Stimulated activated CD4-positive, alpha-beta T cell treated with anti-CD3 and anti-CD28 coated beads, Interleukin-4, amount 100 ng/mL, for 1 hour (primary cell): ENCODE measurements at places on chromosomes 7 and 10.

DNA sequence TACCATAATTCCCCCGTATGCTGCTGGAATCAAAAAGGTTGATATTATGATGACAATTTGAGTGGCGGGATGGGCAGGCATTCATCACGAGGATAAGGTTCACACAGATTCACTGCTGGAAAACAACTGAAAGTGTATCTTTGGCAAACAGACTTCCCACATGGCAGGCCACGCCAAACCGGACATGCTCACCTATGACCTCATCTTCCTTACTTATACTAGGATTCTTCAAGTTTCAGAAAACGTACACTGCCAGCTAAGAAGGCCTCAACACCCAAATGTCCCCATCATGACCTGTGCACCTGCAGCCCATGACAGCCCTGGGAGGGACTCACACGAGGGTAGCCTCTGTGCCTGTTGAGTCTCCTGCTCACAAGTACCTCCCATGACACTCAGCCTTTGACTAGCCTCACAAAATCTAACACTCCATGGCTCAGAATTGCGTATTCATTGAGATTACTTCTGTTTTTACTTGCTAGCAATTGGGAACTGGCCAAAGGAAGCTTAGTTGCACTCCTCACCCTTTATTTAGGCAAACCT lies 259.0 kb upstream of the GHITM start:
- no peak for DNase-seq

- no peak for DNase-seq
These were observed 16.1 kb upstream of the DMBT1 start for GRCh38 chr10:122544493-122544892.

GRCh38 chr7:15430911-15431310 lies 130.9 kb downstream of the AGMO start:
- no peak for DNase-seq

DNA sequence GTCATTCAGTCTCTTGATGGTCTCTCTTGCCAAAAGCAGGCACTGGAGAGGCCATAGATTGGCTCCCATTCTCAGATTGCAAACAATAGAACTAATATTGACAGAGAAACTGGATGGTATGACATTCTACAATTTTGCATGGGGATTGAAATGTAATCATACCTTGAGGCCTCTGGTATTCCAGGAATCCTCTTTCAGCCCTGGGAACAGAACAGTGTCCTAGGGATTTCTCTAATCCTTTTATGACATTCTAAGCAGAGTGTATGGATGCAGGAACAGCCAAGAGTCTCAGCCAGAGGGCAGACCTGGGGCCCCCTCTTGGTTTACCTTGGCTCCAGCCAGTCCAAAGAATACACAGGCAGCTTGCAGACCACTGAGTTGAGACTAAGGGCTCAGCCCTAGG lies 206.4 kb downstream of the KCNMA1 start:
- no peak for DNase-seq

- DNase-seq = no peak
These were observed 17.3 kb downstream of the MYOF start for GRCh38 chr10:93464776-93465388.

DNA sequence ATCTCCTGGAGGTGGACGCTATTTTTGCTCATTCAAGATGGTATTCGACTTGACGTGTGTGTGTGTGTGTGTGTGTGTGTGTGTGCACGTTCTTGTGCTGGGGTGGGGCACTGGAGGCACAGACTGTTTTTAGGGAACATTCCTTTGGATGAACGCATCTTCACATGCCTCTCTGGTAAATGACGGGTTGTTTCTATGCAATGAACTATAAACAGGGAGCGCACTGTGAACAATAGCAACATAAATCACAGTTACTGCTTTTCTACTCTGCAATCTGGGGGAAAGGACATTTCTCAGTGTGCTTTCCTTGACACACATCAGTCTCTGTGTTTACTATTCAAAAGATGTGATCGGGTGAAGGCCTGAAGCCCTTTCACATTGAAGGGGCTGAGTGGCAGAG lies 120.1 kb upstream of the PITRM1 start:
- no peak for DNase-seq

DNA sequence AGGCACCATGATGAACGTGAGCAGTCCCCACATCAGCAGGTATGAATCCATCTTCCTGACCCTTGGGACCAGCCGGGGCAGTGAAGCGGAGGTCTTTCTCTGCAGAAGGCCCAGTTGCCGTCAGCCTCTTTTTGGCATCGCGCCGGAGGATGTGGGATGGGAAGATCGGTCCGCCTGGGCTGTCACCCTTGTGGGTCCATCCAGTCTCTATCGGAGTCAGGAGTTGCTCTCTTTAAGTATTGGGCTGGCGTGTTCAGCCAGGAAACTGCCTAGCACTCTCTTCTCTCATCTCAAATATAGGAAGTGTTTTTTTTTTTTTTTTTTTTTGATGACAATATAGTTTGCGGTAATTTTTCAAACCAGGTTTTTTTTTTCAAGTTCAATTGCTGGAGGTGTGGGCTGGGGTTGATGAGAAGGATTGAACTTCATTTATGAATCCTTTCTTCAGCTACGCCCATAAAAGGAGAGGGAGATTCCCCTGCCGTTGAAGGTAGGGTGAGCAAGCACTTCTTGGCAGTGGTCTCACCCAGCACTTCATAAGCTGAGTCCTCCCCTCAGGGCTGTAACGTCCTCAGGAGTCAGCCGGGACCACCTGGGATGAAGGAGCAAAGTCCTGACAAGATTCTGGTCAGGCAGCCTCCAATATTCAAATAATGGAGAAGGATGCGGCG lies at the start of gene IL2RA:
Gene IL2RA (minus strand): TSS at position 267 of the 671 bp plus-strand sequence. CDS start 216 bp downstream, at position 51.
- DNase-seq = peak; percentile 71

DNA sequence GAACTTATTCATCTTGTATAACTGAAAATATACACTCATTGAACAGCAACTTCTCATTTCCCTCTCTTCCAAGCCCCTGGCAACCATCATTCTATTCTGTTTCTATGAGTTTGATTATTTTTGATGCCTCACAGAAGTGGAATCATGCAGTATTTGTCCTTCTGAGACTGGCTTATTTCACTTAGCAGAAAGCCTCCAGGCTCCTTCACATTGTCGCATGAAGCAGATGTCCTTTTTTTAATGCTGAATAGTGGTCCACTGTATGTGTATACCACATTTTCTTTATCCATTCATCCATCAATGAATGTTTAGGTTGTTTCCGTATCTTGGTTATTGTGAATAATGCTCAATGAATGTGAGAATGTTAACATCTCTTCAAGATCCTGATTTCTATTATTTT lies 238.2 kb upstream of the KLF14 start:
- DNase-seq = no peak

DNA sequence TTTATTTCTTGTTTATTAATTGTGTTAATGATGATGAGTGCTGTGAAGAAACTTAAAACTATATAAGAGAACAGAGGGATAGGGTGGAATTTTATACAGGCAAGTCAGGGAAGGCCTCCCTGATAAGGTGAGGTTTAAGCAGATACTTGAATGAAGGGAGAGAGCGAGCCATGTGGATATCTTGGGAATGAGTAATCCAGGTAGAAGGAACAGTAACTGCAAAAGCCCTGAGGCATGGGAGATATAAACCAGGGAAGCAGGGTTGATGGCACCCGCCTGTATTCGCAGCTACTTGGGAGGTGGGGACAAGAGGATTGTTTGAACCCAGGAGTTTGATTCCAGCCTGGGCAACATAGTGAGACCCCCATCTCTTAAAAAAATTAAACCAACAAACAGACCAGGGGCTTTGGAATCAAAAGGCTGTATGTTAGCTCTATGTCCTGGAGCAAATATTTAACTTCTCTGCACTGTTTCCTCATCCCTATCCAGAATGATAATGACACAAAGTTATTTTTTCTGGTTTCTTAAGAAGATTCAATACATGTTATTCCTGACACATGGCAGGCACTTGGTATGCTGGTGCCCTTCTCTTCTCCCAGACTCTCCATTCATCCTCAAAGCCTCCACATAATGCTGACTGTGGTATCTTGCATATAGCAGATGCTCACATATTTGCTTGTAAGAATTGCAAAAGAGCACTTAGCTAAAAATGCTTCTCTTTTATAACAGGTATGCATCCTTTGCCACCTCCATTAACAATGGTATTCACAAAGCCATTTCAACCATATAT lies 169.3 kb downstream of the CHN2 start:
- no peak for DNase-seq

DNA sequence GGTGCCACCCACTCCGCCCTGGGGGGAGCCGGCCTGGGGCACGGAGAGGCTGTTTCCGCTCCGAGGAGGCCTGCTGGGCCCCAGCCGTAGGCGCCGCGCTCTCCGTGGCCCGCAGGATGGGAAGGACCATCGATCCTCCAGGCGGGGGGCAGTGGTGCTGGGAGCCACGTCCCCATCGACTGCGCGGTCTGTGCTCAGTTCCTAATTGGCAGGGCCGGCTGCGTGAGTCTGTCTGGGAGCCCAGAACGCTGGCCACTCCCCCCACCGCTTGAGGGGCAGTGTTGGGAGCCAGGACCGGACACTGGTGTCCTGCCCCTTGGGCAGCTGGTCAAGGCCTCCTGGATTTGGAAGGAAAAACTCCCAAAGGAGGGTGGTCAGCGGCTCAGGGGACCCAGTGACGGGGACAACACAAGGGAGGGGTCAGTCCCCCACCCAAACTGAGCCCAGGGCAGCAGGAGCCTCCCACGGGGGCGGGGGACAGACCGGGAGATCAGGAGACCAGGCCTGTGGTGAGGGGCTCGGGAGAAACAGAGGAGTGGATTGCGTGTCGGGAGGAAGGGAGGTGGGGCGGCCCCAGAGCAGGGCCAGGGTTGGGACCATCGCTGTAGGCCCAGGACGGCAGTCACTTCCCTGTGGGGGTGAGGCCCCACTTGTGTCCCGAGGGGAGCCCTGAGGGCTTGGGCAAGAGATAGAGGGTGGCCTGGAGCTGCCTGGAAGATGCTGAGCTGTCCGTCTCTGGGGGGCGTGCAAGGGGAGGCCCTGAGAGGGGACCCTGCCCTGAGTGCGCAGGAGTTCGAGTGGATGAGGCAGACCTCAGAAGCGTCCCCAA lies 89.0 kb downstream of the UNCX start:
- no peak for DNase-seq

DNA sequence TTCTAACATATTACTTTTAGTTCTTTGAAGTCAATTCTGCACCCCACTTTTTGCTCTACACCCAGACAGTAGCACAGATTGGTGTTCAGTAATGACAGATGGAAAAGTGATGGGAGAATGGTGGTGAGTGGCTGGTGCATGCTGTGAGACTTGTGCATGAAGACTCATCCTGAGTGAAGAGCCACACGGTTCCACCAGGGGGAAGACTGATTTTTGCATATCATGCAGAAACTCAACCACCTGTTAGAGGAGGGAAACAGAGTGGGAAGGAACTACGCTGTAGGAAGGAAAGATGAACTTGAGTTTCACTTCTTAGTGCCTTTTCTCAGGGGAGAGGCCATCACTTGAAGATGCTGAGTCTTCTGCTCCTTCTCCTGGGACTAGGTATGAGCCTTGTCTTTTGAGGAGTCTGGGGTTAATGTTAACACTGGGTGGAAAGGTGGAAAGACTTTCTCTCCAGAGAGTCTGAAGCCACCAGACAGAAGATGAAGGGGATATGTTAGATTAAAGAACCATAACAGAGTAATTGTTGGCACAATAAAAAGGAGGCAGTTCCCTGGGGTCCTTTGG lies 9.3 kb upstream of the PRSS1 start:
- no peak for DNase-seq

GRCh38 chr10:44500451-44500850 lies 115.6 kb upstream of the CXCL12 start:
- DNase-seq = no peak

DNA sequence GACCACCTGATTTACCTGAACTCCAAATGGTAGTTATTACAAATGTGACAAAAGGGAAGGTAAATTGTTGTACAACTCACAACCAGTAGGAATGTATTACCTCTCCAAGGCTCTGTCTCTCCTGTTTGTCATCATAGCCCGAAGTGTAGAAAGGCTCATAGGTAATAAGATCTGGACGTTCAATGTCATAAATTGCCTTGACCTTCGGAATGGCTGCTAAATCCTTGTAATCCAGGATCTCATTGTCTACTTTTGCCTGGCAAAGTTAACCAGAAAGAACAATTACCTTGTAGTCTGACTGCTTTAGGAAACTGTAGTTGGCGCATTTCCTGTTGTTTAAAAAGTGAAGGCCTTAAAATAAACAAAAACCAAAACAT lies 68.6 kb upstream of the AFAP1L2 start:
- DNase-seq = no peak

DNA sequence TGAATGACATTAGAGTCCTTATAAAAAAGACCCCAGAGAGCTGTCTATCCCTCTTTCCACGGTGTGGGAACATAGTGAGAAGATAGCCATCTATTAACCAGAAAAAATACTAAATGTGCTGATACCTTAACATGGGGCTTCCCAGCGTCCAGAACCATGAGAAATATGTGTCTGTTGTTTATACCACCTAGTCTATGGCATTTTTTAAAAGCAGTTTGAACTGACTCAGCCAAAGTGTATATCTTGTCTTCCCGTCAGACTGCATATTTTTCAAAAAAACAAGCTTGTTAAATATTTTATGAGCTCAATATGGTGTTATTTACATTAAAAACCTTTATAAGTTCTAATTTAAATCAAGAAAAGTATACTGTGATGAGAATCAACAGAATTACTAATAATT lies 255.3 kb downstream of the HGF start:
- DNase-seq = no peak

DNA sequence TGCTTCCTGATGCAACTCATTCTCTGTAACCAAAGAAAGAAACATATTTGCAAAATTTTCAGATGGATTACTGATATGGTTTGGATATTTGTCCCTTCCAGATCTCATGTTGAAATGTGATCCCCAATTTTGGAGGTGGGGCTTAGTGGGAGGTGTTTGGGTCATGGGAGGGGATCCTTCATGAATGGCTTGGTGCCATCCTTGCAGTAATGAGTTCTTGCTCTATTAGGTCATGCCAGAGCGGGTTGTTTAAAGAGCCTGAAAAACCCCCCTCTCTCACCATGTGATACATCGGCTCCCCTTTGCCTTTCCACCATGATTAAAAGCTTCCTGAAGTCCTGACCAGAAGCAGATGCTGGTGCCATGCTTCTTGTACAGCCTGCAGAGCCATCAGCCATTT lies 43.8 kb upstream of the PRKG1 start:
- no peak for DNase-seq

DNA sequence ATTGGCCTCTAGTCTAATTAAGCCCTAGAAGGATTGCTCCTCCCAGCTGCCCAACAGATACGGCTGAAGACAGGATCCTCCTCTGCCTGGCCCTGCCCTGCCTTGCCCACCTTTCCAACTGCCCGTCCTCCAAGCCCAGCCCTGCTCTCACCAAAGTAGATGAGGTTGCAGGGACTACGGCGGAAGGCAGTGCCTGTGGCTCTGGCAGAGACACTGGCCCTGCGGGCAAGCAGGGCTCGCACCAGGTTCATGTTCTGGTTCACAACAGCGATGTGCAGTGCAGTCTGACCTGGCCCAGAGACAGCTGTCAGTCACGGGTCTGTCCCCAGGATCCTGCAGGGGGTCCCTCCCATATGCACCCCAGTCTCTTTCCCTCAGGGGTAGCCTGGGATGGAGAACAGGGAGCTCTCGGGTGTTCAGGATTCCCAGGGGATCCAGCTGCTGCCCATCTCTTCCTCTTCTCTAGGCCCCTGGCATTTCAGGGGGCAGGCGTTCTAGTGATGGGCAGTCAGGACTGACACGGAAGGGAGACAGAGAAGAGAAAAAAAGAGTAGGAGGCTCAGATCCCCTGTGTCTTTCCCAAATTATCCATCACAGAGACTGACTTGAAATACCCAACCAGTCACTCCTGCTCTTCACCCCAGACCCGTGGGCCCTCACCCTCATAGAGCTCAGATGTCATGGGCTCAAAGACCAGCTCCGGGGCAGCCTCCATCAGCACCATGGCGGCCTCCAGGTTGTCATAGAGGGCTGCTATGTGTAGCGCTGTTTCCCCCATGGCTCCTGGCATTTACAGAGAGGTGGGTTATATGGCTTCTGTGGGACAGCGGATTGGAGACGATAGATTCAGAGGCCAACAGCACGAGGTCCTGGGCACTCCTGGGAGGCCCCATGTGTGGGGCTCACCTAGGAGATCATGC lies 8.3 kb downstream of the TRPV6 start:
- no peak for DNase-seq
